ENCODE measurements at places on chromosomes 16 and 17.

- no peak for DNase-seq
These were observed 25.1 kb upstream of the SLC47A1 start for GRCh38 chr17:19508577-19508867.

- no peak for DNase-seq
These were observed 52.0 kb downstream of the MRM3 start for GRCh38 chr17:834136-834535.

- DNase-seq: no peak
These were observed 641 bp downstream of the KRTAP9-1 start for GRCh38 chr17:41190328-41190727.

DNA sequence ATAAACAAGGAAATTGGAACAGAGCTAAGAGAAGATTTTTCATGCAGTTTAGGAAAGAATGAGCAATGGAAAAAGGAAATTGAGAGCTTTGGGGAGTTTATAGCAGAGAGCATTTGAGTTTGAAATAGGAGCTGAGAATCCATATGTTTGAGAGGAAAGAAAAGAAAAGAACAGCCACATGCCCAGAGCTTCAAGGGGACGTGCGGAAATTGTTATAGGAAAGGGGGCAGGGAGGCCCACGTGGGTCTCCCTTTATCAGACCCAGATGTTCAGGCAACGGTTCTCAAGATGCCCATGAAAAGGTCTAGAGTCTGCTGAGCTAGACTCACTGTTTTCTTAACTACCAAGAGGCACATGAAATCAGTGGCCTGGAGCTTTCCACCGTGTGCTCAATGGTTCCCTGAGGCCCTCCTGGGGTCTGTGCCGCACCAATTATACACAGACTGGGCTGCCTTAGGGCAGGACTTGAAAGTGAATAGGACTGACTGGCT, 31.2 kb downstream of the CHD9 start:
- no peak for DNase-seq

DNA sequence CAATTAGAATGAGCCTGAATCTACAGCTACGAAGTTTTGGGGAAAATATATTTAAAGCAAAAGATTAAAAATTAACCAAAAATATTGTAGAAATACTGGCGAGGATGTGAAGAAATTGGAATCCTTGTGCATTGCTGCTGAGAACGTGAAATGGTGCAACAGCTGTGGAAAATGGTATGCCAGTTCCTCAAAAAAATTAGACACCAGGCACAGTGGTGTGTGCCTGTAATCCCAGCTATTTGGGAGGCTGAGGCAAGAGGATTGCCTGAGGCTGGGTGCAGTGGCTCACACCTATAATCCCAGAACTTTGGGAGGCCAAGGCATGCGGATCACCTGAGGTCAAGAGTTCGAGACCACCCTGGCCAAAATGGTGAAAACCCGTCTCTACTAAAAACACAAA, 119.9 kb upstream of the TMEM97 start:
- DNase-seq: no peak

- DNase-seq: no peak
These were observed 442 bp downstream of the ABCC3 start for GRCh38 chr17:50634915-50635731.

DNA sequence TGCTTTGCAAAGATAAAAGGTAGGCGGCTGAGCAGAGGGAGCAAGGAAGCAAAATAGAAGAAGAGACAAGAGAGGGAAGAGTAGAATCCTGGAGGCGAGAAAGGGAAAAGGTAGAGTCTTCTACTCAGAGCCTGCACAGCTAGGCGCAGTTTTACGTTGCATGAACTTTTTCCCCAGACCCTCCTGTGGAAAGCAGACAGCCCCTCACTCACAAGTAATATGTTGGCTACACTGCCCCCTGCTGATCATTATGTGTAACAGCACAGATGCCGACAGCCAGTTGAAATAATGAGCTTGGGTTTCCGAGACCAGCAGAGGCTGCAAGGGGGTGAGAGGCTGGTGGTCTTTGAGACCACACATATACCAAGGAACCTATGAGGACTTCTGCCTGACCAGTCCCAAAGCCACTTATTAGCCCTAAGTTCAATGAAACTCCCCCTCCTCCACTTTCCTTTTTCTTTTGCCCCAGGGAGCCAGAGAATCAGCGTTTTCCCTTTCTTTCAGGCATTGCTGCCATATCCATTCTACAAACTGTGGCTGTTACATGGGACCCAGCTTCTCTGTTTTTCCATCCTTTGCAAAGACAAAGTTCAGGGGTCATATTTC, 22.5 kb upstream of the CMTR2 start:
- no peak for DNase-seq

DNA sequence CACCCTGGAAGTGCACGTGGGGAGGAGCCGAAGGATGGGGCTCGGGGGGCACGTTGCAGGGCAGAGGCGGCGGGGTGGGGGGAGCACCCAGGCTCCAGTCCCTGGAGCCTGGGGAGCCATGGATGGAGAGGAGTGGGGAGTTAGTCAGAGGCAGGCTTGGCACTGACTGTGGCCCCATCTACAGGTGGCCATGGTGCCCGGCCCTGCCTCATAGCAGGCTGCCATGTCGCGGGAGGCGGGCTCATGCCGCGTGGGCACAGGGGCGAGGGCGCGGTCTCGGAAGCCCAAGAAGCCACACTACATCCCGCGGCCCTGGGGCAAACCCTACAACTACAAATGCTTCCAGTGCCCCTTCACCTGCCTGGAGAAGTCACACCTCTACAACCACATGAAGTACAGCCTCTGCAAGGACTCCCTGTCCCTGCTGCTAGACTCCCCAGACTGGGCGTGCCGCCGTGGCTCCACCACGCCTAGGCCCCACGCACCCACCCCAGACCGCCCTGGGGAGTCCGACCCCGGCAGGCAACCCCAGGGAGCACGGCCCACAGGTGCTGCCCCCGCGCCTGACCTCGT, 3.0 kb downstream of the PRR35 start:
- DNase-seq: no peak
